ENCODE measurements at places on chromosomes 3 and 15.

DNA sequence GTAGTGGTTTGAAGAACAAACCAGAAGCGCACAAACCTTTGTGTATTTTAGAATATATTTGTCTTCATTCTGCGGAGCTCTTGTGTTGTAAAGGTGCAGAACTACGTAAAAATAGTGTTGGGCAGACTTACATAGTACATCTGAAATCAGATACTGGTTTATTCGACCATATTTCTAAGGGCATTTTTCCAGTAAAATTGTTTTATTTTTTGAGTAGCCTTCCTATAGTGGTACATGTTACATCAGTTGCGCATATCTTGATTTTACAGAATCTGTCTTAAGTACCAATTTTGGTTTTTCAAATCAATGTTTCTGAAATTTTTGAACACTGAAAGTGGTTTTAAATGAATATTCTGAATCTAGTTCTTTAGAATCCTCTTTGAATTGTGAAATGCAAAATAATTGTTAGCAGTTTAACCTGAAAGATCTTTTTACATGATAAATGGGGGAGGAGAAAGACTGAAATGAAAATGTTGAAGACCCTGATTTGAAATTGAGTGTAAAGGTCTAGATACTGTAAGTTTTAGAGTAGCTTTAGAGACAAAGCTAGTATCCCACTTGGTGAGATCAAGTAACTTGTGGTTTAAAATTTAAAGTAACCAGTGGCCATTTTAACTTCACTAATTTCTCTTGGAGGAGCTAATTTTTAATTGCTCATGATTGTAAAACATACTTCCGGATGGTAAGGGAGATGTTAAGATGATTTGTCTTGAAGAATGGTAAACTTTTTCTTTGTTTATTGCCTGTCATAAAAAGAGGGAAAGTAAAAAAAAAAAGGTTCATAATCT, 15.5 kb upstream of the CHD2 start:
- DNase-seq: peak; percentile 27

GRCh38 chr3:37819591-37819990, 42.1 kb upstream of the CTDSPL start:
- no peak for DNase-seq

DNA sequence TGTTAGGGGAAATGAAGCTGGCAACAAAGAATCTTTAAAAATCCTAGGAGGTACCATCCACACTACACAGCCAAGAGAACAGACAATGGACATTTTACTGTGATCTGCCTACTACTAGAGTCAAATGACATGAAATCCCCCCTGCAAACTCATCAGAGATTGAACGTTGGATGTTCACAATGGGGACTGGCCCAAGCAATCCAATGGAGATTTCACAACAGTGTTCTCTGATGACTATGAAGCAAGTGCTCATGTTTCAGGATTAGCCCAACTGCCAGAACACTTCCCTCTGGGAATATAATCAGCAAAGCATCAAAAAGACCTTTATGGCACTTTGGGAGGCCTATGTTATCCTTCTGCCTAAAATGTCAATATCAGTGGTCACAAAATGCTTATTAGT, 97.8 kb downstream of the IGSF11 start:
- DNase-seq: no peak

GRCh38 chr15:96358001-96358801, 27.7 kb downstream of the NR2F2 start:
- DNase-seq: no peak

- no peak for DNase-seq
Observed at GRCh38 chr3:190359813-190360212, 28.1 kb upstream of the CLDN16 start.
